ENCODE measurements at places on chromosomes 4 and X.

GRCh38 chr4:1187182-1187581 lies 14.8 kb upstream of the SPON2 start:
- no peak for DNase-seq

DNA sequence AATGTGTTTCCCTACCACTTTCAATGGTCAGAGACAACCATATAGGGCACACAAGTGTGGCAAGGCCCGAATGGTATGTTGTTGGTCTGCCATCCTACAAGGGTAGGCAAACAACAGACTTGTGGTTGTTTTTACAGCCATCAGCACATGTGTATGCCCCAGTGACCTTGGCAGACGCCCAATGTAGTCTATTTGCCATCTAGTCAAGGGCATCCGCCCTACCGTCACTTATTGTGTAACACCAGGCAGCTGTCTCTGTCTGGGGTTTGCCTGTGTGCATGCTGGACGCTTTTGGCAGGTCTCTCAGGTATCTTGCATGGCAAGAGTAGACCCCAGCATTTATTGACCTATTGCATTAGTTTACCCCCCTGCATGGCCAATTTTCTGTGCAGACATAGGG lies 1145.5 kb upstream of the POU3F4 start:
- no peak for DNase-seq

- DNase-seq: peak; percentile 1
Measured at GRCh38 chr4:134762053-134762452, 560.5 kb upstream of the PABPC4L start.

- DNase-seq: no peak
Measured at GRCh38 chr4:138561906-138562305, 319.8 kb upstream of the SLC7A11 start.

DNA sequence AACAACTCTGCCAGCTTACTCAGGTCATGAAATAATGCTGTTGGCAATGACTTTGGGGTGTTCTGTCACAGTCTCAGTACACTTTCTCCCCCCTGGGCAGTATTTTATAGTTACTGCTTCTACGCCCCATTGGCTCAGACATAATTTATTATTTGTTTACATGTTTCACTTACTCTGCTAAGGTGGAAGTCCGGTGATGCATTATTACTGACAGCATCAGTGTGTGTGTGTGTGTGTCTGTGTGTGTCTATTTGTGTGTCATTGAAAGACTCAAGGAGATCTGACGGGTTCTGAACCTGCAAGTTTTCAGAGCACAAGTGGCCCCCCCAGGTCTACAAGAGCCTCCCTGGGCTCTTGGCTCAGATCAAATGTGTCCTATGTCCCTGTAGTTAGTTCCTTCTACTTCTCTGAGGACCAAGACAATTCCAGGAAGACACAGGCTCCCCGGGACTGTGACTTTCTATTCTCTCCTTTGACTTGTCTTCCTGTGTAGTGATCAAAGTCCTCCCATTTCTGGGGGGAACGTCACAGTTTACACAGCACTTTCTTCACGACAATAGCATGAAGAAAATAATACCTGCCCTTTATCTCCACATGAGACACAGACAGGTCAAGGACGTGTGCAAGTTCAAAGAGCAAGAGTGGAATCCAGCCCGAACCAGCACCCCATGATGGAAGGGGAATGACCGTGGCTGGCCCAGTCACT lies 283.7 kb upstream of the GATB start:
- DNase-seq: no peak

GRCh38 chr4:15106399-15106798 lies 104.1 kb downstream of the CPEB2 start:
- no peak for DNase-seq

DNA sequence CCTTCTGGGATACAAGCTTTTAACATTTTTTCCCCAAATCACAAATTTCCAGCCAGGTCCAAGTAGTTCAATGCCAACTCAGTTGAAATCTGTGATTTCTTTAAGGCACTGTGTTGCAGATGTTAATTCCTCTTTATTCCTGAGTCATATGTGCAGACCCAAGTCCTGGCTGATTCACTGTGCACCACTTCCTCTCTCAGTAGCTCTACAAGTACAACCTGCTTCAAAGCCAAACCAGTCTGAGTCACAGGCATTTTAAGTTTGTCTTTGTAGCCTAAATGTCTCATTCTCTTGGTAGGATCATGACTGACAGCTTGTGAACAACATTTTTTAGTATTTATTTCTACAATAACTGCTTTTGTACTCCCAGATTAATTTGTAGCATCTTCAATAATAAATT lies 165.6 kb upstream of the S100G start:
- DNase-seq: no peak

- no peak for DNase-seq
Measured at GRCh38 chrX:29662101-29662500, 553.3 kb upstream of the MAGEB2 start.

DNA sequence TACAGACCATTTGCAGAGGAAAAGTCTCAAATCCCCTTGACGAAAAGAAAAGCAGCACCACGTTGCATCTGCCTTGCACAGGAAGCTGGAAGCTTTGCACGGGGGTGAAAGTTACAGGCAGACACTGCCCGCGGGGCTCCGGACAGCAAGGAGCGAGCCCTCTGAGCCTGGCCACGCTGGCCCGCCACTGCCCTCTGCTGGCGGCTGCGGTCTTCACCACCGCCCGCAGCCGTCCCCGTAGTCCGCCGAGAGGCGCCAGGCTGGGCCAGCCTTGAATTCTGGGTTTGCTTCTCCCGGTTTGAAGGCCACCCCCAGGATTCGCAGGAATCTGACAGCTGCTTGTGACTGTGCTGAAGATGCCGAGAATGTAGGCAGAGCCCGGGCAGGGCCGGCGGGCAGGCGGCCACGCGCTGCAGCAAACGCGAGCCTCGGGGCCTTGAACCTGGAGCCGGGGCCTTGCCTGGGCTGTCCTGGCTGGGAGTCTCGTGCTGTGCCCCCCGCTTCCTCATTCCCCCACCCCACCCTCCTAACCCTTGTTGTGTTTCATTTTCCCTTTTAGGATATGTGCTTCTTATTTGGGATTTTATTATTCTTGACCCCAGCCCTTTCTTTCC lies 49.2 kb downstream of the ENPP6 start:
- DNase-seq: peak; percentile 26

DNA sequence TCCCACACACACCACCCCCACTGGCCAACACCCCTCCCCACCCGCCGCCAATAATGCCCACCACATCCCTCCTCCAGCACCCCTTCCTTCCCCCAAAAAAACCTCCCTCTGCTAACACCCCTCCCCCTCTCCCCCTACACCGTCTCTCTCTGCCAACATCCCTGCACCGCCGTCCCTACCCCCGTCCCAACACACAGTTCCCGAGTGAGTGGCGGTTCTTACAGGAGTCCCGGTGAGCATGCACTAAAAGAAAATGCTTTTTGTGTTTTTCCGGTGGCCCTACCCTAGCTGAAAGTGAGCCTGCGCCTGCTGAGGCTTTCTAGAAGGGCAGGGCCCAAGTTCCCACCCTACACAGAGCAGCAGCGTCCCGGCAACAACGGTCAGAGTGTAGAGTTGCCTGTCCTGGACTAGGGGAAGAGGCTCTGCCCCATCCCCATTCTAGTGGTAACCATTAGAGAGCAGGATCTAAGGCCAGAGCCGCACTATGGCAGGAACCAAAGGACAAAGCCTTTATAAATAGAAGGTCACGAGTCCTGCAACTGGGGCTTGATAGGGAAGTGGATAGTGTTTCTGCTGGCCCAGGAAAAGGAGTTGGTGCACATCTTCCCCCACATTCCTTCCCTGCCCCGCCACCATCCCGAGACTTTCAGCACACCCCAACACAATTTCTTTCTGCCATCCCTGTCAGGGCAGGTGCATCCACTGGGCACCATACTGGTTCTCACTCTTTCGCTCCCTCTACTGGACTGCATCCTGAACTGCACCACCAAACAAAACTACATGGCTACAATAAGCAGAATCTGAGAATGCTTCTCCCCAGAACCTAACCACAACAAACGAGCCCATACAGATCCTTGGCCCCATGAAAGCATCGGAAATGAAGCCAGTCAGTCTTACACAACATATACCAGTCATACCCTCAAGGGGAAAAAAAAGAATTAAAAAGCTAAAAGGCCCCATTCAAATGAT lies 78.1 kb upstream of the PAGE3 start:
- DNase-seq: peak; percentile 3

- no peak for DNase-seq
Measured at GRCh38 chrX:34778916-34779315, 121.8 kb upstream of the TMEM47 start.

GRCh38 chrX:65821721-65822496 lies 154.5 kb downstream of the MSN start:
- no peak for DNase-seq

DNA sequence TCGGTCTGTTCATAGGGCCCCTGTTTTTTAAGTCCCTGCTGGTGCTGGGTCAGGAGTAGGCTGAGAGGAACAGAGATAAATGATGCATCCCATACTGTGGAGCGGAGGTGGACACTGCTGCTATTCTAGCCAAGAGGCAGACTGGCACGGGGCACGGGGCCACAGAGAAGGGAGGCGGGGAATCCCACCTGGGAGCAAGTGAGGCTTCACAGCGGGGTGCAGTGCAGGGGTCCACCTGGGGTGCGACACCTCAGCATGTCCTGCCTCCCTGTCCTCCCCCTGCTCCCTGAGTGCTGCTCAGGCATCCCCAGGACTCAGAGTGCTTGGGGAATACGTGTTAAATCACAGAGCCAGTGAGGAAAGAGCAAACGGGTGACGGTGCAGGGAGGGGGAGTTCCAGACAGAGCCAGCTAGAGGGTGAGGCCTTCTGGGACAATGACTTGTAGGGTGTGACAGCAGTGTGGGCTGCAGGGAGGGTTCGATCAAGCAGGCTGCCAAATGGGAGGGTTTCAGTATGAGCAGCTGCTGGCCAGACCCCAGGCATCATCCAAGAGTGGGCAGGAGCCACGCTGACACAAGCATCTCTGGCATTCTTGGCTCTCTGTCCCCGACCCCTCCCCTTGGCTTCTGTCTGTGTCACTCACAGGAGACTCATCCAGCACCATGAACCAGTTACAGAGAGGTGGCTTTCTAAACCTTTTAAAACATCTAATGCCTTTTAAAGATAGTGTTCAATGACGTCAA lies 13.7 kb upstream of the HTRA3 start:
- no peak for DNase-seq

DNA sequence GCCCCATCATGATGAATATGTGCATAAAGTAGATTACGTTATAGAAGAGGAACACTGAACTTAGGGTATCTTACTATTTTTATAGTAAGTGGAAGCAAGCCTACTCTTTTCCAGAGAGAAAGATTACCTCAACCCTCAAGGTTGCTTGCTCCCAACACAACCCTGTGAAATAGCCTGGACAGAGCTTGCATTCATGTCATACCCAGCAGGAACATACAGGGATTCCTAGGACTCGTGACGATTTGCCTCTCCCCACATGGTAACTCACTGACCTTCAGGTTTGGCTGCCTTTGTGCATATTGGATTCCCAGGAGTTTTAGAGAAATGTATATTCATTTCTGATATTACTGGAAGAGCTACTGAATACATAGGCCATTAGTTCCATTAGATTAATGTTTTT lies 80.5 kb downstream of the BLTP1 start:
- no peak for DNase-seq

DNA sequence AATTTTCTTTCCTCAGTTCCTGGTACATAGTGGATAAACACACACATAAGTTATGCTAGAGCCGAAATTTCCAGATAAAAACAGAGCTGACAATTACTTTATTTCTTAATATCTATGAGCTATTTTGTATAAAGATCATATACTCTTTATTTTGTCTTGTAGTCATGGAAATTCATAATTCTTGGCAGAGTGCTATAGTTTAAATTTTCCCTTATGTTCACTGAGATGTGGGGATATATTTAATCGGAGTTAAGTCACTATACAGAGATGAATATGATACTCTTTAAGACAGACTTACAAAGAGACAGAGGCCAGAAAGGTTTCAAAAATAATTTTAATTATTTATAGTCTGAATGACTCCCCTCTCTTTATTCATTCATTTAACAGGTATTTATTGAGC lies 89.7 kb downstream of the PPEF1 start:
- no peak for DNase-seq

GRCh38 chr4:108314900-108315589 lies 146.3 kb upstream of the LEF1 start:
- no peak for DNase-seq

GRCh38 chr4:68712207-68712606 lies 41.8 kb upstream of the UGT2B15 start:
- DNase-seq: no peak

Data from HepG2 (cell line).